ENCODE measurements at places on chromosomes 6 and 20.
A peak's percentile ranks its signal among the peaks of the same experiment; 100 is the strongest.

DNA sequence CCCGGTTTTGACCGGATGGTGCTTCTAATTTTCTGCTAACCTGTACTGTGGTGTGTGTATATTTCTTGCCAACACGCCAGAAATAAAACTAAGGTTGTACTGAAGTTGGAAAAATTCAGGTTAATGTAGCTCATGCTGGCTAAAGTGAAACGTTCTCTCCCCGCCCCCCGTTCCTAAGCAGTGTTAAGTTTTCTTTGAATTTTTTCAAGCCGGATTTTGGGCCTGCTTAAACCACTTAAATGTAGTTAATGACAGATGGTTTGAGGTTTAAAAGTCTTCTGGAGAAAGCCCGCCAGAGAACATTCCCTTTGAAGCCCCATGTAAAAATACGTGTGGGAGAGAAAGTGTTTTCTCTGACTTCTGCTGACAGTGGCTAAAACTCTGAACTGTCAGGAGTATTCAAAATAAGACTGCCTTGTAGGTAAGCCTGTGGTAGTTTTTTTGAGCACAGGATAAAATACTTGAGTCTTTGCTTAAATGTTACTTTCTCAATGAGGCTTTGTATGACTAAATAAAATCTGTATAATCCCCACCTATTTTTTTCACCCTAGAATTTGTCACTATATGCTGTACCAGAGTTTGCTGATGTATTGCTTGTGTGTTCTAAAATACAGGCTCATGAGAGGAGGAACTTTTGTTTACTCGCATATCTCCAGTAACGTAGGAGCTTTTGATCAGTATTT is 101.3 kb downstream of the OR2B2 start:
- DNase-seq = no peak

GRCh38 chr6:119517428-119517827 is 167.9 kb upstream of the MAN1A1 start:
- no peak for DNase-seq

DNA sequence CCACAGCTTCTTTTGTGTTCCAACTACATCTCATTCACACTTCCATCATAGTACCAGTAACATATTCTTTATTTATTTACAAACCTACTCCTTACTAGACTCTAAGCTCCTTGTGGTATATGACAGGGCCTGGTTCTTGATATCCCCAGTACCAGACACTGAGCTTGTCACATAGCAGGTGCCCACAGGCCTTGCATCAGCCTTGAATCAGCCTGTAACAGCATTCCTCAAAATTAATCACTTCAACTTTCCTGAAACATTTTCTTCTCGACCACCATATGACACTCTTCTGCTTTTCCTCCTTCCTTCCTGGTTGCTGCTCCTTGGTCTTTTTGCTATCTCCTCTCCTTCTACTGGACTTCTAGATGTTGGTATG is 24.7 kb upstream of the SRPK1 start:
- no peak for DNase-seq

DNA sequence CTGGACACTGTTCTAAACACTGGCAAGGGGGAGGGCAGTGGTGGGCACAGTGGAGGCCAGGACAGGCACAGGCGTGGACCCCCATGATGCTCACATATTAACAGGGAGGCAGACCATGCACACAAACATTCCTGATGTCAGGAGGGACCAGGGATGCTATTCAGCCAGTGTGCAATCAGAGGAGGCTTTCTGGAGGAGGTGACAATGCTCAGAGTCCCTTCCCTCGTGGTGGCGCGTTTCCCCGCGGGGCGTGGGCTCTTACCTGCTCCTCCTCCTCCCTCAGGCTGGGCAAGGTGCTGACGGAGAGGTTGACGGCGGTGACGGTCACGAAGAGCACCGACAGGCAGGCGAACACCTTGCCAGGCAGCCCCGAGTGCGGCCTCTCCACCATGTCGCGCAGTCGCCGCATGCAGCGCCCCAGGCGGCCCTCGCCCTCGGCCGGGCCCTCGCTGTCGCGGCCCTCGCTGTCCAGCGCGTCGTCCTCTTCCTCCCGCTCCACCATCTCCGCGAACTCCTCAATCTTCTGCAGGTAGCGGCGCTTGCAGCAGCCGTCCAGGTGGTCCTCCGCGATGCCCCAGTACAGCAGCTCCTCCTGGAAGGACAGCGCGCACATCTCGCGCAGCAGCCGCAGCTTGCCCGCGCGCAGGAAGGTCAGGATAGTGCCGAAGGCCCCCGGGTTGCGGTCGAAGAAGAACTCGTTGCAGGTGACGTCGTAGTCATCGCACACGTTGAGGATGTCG is 13.4 kb downstream of the KCNG1 start:
- no peak for DNase-seq

- DNase-seq = no peak
Measured at GRCh38 chr6:13811627-13812358, 2.6 kb downstream of the MCUR1 start.

DNA sequence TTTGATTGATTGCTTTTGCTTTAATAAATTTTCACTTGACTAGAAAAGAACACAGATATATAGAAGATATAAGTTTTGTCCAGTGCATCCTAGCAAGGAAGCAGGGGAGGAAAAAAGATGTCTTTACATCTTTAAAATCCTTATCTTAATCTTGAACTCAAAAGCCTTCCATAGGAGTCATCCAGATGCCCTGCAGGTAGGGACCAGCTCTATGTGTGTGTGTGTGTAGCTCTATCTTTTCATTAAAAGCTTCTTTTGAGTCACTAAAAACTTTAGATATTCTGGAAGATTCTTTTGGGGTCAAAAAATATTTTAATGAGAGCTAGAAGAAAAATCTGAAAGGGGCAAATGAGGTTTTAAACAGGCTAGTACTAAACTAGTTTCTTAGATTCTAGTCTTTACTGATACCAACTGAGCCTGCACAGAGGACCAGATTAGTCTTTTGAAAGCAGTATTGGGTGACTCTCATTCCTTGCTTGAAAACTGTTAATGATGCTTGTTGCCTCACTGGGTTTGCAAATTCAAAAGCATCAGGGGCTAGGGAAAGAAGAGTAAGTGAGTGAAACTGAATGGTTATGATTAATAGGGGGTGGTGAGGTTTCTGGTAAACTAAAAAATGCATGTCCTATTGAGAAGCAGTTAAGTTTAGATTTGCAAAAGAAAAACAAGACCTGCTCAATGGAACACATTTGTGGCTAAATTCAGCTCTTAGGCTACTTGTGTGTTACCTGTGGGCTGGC is 40.6 kb upstream of the JAG1 start:
- no peak for DNase-seq

DNA sequence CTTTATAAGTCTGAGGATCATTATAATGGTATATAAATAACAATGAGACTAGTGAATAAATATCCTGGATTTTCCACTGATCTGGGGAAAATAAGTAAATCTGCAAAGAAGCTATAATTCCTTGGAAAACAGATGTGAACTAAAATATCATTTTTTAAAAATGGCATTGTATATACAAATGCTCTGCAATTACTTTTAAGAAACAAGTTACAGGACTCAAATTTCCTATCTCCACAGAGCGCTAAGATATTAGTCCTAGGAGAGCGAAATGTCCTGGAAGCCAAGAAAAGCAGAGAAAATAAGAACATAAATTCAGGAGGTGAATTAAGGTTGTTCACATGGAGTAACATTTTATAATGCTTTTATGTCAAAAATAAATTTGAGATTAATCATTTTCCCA is 61.3 kb downstream of the PRKN start:
- no peak for DNase-seq

GRCh38 chr20:51811042-51811355 is 8.7 kb upstream of the SALL4 start:
- no peak for DNase-seq

DNA sequence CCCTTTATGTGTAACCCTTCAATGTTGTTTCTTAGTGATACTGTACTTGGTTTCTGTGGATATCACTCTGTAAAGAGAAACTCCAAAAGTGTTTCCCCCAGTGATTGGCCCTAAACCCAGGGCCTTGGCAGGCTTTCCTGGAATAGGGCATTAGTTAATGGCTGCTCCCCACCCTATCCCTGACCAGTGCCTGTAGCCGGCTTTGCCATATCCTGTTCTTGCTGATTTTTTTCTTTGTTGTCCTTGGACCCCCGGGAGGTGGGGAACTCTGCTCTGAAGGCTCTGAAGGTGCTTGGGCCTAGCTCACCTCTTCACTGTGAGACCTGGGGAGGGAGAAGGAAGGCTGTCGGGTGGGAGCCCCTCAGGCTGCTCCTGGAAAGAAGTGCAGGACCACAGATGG is 120.1 kb downstream of the TCP11 start:
- no peak for DNase-seq

DNA sequence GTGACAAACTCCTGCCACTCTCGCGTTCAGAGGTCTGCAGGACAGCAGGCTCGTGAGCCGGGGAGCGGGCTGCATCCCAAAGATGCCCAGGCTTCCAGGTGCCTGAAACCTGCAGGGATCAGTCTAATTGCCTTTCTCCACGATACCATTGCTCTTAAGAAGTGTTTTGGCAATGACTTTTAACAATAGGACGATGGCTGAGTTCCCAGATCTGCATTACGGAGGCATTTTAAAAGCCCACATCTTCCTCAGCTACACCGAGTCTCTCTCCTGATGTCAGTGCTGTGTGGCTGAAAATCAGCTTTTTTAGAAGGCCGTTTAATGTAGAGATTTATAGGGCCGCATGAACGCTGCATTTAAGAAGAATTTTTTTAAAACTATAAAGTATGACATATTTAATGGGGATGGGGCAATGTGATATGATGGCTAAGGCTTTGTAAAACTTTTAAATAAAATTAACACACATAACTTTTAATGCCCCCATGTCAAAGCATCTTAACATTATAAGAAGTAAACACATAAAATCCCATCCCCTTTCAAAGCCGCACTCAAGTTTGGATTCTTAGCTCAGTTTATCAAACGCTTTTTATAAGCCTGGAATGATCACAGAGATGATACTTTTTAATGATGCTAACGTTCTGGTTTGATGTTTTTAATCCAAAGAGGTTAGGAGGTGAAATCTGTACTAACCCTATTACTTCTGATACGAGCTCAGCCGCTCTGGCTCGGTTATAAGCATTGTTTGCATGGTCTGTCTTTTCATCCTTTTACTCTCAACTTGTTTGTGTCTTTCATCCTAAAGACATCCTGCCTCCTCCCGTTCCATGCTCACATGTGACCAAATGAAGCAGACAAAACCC is 386.0 kb downstream of the SMOC2 start:
- no peak for DNase-seq

DNA sequence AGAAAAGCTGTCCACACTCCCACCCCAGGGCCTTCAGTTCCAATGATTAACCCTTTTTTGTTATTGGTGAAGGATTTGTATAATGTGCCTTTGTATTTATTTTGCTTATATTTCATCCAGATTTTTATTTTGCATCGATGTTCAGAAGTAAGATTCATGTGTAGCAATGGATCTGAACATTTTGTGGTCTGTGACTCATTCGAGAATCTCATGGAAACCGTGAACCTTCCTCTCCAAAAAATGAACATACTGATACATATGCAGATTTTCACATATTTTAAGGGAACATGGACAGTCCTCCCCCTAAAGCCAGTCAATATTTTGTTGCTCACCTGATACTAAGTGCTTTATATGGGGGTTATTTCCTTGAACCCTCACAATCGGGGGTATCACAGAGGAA is 421.8 kb upstream of the SOX4 start:
- no peak for DNase-seq

- DNase-seq = no peak
Measured at GRCh38 chr6:31092769-31093505, 19.4 kb downstream of the C6orf15 start.

- DNase-seq = no peak
Measured at GRCh38 chr20:48866936-48867335, 39.1 kb upstream of the PREX1 start.

- DNase-seq = peak; percentile 75
Measured at GRCh38 chr6:44221291-44221960, 2.0 kb upstream of the SLC29A1 start.

GRCh38 chr6:5567890-5568289 is 306.6 kb downstream of the FARS2 start:
- DNase-seq = no peak

DNA sequence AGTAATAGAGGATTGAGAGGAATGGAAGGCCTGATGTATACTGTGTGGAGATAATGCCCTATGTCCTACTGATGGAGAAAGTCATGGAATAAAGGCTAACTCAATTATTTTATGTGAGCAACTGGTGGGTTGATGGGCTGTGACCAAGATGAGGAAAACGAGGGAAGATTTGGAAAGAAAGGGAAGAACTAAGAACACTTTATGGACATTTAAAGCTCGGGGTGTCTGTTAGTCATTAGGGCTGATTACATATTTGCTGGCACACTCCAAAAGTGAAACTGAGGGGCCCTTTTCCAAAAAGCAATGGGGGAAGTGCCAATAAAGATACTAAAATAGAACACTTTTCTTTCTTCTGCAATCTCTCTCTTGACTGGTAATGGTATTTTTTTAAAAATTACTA is 439.5 kb downstream of the PLCB1 start:
- DNase-seq = no peak

DNA sequence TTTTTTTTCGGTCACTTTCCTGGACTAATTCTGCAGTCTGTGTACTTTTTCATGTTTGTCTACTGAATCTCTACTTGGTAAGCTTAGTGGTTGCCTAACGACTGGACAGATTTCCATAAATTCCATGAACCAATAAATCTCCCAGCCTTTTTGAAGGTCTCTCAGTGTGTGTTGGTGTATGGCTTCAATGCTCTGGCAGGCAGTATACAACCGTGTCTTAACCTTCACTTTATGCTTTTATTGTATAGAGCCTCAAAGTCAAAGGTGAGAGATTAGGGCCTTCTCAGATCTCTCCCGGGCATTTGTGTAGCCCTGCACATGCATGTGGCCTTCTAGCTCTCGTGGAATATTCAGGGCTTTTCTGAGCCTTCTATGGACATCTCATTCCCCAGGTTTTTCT is 14.3 kb upstream of the CMTR1 start:
- DNase-seq = no peak

- DNase-seq = no peak
Measured at GRCh38 chr6:78598966-78599365, 268.4 kb upstream of the IRAK1BP1 start.

- no peak for DNase-seq
Measured at GRCh38 chr6:35487658-35488516, 9.0 kb downstream of the TEAD3 start.

GRCh38 chr6:3887150-3887700 is 38.1 kb downstream of the FAM50B start:
- DNase-seq = no peak

DNA sequence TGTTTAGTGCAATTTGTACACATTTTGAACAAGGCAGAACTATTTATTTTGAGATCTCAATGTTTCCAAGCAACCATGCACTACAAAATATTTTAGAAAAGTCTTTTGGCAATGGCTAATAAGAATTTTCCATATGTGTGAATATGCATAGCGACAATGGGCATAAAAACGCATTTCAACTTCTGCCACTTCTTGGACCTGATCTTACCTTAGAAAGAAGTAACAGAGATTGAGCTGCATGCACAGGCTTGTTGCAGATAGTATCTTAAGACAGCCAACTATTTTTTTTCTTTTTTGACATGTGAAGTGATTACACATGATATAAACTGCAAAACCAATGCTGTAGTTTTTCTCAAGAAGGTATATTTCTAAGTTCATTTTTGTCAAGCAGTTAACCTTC is 210.4 kb upstream of the PHACTR1 start:
- DNase-seq = no peak

GRCh38 chr6:84492241-84493165 is 265.1 kb upstream of the CEP162 start:
- no peak for DNase-seq

- no peak for DNase-seq
Measured at GRCh38 chr20:53699906-53700305, 106.3 kb upstream of the ZNF217 start.

GRCh38 chr6:128327890-128328289 is 192.5 kb downstream of the PTPRK start:
- DNase-seq = no peak

- no peak for DNase-seq
Measured at GRCh38 chr6:18488004-18488403, 100.9 kb downstream of the RNF144B start.

- DNase-seq = no peak
Measured at GRCh38 chr6:108716801-108717791, 131.1 kb upstream of the ARMC2 start.
